H7 (cell line): ENCODE measurements at places on chromosomes 11 and 22.

GRCh38 chr11:124896821-124897391, 759 bp downstream of the ROBO4 start:
- peak; percentile 19 for DNase-seq

- no peak for DNase-seq
Measured at GRCh38 chr11:88179971-88180629, 4.9 kb upstream of the RAB38 start.

GRCh38 chr11:91513734-91514133, 710.9 kb upstream of the FAT3 start:
- DNase-seq, result no peak

GRCh38 chr11:64801158-64801464, 1.9 kb downstream of the MAP4K2 start:
- peak; percentile 37 for DNase-seq

DNA sequence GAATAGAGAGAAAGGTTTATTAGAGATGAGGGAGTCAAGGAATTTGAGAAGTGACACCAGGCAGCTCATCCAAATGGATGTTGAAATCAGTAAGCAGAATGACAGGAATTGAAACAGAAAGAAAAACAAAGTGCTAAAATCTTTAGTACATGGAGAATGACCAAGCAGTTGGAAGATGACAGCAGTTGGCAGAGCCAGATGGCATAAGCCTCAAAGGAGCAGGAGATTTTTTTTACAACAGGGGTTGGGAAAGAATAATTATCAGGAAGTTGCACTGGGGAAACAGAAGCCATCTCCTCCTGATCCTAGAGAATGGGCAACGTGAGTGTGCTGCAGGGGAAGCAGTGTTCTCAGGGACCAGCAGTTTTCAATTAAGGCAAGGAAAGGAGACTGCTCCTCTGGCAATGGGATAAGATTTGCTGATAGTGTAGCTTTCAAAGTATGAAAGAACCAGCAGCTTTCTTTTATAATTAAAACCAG, 28.9 kb downstream of the RAB39A start:
- no peak for DNase-seq

GRCh38 chr11:112212290-112212689, 13.9 kb upstream of the PTS start:
- no peak for DNase-seq

GRCh38 chr11:132605825-132606570, 926.3 kb downstream of the OPCML start:
- DNase-seq, result no peak

GRCh38 chr11:110185121-110185591, 92.0 kb downstream of the ZC3H12C start:
- no peak for DNase-seq

DNA sequence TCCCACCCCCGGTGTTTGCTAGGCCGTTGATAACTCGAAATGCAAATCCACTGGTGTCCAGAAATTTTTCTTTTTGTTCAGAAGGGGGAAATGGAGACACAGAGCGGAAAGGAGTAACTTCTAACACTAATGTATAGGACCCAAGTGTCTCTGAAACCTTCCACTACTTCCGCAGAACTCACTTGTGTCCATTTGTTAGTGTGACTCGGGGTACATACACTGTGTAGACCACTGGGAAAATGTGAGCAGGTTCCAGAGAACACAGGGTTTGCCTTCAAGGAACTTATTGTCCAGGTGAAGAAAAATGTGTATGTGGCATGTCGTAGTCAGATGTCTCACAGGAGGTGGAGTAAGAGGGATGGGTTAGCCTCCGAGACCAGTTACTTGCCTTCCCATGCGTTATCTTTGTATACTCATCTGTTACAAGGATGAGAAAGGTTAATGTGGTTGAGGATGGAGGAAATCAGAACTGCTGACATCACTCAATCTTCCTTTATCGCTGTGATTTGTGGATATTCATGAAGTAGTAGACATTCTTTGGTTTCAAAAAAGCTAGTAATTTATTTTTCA, 857 bp downstream of the ARCN1 start:
- peak; percentile 39 for DNase-seq

DNA sequence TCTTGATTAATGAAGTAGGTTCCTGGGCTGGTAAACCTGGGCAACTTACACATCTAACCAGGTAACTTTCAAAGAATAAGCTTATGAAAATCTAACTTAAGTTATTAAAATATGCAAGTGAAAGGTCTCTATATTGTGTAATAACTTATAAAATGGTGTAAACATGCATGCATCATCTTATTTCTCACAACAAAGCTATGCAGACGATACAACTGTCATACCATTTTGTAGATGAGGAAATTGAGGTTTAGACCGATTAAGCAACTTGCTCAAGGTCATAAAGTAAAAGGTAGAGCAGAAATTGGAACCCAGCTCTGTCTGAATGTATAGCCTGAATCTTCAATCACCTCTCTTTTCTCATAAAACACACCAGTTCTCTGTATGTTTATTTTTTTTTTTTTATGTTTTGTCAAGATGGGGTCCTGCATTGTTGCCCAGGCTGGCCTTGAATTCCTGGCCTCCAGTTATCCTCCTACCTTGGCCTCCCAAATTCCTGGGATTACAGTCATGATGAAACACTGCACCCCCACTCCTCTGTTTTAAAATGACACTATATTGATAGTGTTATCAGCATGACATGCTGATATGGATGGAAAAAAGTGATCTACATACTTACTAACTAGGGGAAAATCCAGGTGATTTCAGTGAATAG, 109.6 kb downstream of the SGSM3 start:
- no peak for DNase-seq

- no peak for DNase-seq
Measured at GRCh38 chr22:27973846-27974245, 54.8 kb upstream of the PITPNB start.

- peak; percentile 27 for DNase-seq
Measured at GRCh38 chr11:47768101-47768612, 1.0 kb upstream of the FNBP4 start.

DNA sequence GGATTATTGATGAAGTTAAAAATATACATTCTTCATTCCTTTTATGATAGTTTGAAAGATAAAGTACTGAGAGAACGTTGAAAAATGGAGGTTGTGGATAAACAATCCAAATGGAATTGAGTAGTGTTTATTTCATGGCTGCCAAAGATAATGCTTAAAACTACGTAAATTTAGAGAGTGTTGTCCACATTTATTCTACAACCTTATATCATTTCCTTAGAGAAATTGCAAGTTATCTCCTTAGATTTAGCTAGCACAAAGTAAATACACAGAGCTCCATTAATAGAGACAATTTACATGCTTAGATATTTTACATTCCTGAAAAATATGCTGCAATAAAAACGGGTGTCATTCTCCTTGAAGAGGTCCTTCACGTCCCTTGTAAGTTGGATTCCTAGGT, 146.5 kb upstream of the CCDC179 start:
- DNase-seq, result no peak

DNA sequence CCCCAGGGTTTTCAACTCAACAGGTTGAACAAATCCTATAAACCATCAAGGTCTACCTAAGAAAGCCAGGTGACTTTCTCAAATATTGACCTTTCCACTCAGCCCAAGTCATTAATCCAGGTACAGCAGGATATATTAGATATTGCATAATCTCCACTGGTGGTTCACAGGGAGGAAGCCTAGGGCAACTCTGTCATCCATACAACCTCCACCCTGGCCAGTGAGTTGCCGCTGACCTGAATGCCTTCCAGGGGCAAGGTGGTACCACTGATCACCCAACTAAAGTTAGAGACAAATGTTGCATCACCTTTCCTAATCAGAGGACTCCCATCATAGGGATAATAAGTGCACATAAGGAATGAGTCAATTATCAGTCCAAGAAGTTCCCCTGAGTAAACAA, 22.9 kb downstream of the GUCD1 start:
- no peak for DNase-seq

DNA sequence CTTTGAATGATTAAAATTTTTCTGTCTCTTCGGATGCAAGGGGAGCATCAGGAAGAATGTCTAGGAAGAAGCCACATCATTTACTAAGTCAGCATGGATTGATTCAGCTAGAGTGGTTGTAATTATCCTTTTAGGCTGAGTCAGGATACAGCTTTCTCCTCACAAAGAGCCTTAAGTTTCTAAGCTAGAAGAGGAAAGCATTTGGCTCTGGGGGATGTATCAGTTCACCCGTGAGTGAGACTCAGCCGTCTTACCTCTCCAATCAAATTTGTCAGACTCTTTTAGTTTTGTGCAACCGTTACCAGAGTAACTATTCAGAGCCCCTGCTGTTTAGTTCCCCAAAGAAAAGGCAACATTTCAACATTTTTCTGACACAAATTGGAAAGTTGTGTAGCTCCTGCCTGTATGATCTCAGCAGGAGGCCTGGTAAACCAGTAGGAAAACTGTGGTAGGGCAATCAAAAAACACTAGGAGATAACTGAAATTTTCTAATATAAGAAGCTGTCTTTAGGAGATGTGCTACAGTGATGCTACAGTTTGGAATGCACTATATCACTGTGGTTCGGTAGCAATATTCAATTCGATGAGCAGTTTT, 432.4 kb upstream of the LUZP2 start:
- no peak for DNase-seq

DNA sequence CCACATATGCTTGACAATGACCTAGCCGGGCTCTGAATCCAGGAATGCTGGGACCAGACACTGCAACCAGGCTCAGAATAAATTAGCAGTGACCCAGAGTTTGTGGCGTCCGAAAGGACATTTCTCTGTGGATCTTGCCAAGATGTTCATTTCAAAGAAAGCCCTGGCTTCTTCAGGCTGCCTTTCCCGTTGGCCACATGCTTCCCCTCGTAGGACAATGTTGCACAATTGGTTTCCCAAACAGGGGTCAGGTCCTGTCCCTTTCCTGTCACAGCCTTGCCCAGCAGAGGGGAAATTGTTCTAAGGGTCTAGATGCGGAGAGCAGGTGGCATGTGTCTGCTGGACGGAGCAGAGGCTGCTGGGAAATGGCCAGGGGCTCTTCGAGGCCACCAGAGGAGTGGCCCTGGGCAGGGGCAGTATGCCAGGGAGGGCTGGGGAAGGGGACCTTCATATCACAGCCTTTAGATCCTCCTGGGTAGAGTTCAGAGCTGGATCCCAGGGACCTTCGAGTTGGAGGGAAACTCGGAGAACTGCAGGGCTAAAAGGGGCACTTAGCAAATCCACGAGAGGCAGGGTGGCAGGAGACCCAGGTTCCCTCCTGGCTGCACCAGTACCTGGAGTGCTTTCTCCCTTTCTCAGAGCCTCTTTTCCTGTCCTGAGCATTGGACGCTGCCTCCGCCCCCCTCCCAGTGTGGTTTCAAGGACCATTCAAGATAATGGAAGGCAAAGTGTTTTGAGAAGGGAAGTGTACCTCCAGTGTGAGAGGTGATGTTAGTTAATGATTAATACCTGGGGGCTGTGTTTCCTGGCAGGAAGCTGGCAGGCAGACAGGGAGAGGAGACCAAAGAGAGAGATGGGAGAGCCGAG, 42.3 kb downstream of the C11orf96 start:
- DNase-seq, result no peak

DNA sequence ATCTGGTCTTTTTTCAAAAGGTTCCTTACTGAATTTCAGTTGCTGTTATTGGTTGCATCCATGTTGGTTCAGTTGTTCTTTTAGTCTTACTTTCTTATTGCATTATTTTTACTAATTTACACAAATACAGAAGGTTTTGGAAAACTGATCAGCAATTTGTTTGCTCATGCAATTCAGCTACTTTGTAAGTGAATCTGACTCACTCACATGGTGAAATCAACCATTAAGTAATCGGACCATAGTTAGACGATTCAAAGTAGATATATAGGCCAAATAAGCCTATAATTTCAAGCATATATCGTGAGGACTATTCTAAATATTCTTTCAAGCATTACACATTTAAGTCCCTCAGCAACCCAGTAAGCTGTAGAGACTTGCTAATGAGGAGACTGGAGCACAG, 41.7 kb downstream of the CCDC83 start:
- DNase-seq, result no peak

DNA sequence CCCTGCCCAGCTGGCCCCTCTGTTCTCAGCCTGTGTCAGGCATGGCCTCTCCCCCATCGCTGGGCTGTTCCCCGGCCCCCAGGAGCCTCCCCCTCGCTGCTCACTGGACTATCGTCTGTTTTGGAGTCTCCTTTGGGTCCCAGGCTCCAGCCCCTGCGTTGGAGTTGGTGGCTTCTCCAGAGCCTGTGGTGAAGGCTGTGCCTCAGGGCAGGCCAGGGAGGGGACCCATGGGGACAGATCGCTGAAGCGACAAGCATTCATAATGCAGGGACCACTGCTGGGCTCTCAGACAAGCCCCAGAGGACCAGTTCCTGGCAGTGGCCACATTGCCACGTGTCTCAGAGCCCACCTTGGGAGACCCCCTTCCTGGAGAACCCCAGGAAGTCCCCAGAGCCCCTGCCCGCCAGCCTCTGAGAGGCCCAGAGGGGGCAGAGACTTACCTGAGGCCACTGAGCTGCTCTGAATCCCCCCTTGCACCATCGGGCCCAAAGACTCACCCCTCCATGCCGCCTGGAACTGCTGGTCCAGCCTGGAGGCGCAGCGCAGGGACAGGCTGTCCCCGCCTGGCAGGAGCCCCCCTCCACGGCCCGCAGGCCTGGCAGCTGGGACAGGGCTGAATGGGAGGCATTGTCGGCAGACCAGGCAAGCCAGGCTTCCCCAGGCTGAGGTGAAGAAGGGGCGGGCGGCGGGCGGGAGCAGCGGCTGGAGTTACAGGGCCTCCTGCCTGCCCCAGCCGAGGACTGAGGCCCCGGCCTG, at the start of gene CHADL:
CHADL (minus strand) TSS at position 555 of the 756 bp plus-strand sequence; CDS start at position 505, 50 bp downstream.
- peak; percentile 79 for DNase-seq

DNA sequence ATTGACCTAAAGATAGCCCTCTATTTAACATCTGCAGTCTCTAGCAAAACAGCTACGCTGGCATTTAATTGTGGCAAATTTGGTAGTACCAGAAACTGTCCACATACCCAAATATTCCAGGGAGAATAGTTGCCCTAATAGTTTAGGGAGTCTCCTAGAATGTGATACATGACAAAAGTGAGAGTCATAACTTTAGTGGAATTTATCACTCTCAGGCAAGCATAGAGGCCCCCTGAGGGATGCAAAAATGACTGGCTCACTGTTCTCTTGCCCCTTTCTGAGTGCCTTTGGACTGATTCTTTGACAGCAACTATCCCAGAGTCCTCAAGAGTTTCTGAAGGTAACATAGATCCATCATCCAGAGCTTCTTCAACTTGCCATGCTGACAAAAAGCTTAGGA, 2.3 kb upstream of the OR51B4 start:
- no peak for DNase-seq

DNA sequence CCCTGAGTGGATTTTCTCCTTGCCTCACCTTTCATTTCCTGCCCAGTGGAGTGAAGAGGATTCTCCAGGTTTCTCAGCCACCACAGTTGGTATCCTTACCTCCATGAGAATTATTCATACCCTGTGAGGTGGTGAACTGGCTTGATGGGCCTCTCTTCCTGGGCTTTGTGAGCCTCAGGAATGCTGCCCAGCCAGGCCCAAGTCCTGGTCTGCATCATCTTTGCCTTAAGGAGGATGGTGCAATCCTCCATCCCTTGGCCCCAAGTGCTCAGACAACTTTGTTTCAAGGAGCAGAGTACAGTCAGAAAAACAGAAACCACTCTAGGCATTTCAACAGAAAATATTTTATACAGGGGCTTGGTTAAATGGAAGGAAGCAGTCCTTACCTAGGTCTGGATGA, 114.2 kb upstream of the CADM1 start:
- no peak for DNase-seq
